ENCODE measurements at places on chromosomes 1 and 21.

DNA sequence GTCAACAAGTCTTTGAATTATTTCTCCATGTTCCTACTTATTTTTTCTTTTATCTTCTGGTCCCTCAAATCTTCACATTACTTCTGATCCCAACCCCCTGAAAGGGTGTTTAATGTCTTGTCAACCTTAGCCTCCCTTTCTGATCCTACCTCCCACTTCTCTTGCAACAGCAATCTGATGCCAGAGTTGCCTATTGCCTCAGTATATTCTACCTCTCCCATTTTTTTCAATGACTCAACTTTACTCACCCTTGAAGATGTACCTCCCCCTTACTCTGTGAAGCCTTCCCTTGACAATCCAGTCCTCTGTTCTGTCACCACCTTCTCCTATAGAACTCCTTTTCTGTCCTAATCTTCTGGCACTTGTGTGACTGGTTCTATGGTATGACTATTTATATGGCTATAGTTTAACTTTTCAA is 99.5 kb upstream of the CD55 start:
- DNase-seq: no peak

- no peak for DNase-seq
These were observed 231.0 kb upstream of the B3GALT2 start for GRCh38 chr1:193417403-193417802.

DNA sequence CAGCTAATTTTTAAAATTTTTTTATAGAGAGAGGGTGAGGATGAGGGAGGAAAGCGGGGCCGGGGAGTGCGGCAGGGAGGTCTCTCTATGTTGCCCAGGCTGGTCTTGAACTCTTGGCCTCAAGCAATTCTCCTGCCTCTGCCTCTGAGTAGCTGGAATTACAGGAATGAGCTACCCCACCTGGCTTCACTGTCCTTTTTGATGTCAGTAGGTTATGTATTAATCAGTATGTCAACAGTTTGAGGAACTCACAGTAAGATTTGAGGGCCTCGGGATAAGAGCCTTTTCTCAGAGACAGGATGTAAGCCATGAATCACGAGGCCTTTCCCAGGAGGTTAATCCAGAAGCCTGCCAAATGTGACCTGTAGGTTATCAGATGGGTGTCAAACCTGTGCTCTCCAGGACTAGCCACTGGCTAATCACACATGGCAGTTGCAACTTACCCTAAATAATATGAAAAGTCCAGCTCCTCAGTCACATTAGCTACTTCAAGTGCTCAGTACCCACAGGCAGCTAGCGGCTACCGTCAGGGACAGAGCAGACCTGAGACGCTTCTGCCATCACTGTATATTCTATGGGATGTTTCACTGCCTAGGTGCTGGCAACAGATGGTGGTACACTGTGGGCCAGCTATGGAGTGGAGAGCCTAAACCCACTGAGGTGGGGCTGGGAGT is 33.1 kb downstream of the TRIM67 start:
- no peak for DNase-seq

DNA sequence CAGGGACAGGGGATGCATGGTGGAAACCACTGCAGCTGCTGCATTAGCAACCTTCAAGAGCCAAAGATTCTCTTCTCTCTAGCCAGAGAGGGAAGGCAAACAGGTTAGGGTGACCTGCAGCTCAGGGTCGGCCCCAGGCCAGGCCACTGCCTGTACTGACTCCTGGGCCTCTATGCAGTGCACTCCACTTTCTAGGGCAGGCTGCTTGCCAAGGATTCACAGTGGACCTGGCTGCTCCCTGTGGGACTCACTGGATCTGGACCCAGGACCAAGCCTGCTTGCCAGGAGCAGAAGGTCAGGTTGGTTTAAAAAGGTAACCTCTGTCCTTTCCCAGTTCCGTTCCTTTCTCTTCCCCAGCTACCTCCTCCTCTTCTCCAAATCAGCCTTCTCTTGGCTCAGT is 52.4 kb downstream of the HIVEP3 start:
- no peak for DNase-seq

- peak; percentile 21 for DNase-seq
These were observed 30.4 kb upstream of the PDE4B start for GRCh38 chr1:65762081-65762862.

DNA sequence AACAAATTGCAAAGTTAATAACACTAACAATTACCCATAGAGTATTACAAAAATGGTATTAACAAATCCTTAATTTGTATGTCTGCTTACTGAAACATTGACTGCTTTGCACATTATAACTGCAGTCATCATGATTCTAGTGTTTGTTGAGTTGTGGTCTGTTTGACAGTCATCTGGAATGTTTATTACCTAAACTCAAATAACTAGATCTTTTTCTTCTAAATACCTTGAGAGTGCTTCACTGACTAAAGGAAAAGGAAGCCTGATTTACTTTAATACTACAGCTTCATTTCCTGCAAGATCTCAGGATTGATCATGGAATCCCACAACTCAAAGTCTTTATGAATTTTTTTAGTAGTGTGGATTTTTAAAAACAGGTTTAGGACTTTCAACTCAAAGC is 70.0 kb downstream of the HMCN1 start:
- no peak for DNase-seq

- DNase-seq: no peak
These were observed 352.5 kb downstream of the ADGRL2 start for GRCh38 chr1:82153272-82153629.

- DNase-seq: no peak
These were observed 48.2 kb downstream of the DDX20 start for GRCh38 chr1:111803951-111804350.

All from AG20443 (cell line).